ENCODE measurements at places on chromosomes 3 and 15.

DNA sequence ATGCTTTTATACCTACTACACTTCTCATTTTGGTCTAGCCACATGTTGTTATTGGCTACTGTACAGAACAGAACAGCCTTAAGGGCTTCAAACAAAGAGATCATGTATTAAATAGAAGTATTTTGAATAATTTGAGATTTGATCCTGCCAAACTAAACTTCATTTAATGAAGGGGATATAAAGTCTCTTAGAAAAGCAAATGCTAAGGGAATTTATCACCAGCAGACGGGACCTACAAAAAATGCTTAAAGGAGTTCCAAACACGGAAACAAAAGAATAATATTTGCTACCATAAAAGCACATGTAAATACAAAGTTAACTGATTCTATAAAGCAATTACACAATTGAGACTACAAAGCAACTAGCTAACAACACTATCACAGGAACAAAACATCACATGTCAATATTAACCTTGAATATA, 23.6 kb upstream of the FMN1 start:
- DNase-seq, result no peak

- no peak for DNase-seq
These were observed 170.1 kb downstream of the APBA2 start for GRCh38 chr15:29055876-29056275.

DNA sequence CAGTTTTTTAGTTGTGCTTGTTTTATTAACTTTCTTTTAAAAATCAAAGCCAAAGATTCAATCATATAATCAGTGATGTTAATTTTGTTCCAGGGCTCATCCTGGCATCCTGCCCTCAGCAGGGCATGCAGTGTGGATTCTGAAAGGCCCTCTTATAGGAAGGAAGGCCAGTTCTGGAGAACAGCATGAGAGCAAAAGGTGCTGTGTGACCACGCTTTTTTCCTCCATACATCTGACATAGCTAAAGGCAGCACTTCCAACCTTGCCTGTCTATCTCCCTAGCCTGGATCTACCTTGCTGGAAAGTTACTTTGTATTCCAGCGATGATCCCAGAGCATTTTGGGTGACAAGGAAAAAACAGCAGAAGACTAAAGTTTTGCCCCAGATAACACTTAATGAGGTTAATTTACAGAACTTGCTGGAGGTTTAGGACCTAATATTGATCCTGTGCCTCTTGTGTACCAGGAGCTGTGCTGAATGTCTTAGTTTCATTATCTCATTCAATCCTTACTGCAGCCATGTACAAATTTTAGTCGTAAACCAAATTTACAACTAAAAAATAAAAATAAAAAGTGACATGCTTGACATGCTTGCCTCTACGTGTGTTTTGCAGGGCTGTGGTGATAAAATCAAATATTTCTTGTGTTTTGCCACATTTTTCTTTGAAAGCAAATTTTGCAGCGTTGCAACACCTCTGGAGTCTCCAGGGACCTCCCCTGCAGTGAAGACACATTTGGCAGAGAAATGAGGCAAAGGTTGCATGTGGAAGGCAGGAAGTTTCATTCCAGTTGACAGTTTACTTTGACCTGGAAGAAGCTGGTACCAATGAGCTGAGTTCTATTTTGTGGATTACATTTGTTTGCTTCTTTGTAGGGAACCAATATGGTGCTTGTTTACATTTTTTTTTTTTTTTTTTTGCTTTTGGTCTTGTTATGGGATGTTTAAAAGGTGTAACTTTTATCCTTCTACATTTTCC, 13.2 kb downstream of the IL1RAP start:
- DNase-seq, result no peak

DNA sequence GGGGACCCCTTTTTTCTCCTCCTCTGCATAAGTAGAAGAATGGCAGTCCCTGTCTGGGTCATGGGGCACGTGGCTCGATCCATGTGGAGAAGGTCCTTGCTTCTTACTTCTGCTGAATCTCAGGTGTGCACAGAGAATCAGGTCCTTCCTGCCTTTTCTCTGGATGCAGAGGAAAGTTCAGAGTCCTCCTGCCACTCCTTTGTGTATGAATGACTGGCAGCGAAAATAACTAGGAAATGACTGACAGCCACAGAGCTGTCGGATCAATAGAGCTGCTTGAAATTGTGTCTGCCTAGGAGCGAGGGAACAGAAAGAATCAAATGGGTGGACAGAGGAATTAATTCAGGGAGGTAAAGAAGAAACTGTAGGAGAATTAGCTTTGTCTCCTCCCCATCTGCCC, 49.6 kb upstream of the ROPN1 start:
- no peak for DNase-seq

GRCh38 chr3:62667714-62668113, 207.5 kb downstream of the CADPS start:
- DNase-seq, result no peak

GRCh38 chr3:78258798-78259197, 1218.9 kb downstream of the ROBO2 start:
- DNase-seq, result no peak

- DNase-seq, result no peak
These were observed 199.8 kb downstream of the TCF12 start for GRCh38 chr15:57118013-57118799.
